Hematopoietic multipotent progenitor cell (in vitro differentiated cells): ENCODE measurements at places on chromosomes 1 and 21.

- no peak for DNase-seq
Observed at GRCh38 chr1:242673652-242674051, 149.2 kb upstream of the PLD5 start.

- no peak for DNase-seq
Observed at GRCh38 chr21:37829447-37829846, 86.8 kb downstream of the KCNJ6 start.

DNA sequence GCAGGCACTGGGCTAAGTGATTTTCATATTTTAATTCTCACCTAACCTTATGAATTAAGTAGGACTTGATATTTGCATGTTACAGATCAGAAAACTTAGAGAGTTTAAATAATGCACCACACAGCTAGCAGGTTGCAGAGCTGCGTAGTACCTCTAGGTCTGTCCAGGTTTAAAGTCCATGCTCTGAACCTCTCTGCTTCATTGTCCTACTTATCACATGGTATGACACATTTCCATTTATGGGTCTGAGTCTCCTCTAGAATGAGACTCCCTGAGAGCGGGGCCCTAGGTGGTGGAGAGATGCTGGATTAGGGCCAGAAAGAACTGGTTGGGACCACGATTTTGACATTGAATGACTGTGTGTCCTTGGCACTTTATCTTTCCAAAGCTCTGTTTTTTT lies 102.5 kb upstream of the USP24 start:
- DNase-seq: no peak

- DNase-seq: no peak
Observed at GRCh38 chr1:165879946-165880345, 52.5 kb downstream of the UCK2 start.

DNA sequence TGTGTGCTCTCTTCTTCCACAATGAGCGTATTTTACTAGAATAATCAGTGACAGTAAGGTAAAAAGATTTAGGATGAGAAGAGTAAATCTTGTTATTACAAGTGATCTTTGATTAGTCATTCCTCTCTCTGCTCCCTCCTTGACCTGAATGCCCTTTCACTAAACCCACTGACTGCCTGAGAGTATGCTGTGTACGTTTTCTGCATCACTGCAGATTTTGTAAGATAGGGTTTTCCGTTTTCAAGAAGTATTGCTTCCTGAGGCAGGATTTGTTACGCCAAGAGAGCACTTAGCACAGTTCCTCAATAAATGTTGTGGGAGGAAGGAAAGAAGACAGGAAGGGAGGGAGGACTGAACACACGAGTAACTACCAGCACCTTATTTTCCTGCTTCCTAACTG lies 7.7 kb upstream of the LAMB3 start:
- peak; percentile 29 for DNase-seq
